ENCODE measurements at places on chromosomes 3 and 15. TPM values are rescaled to one million over a fixed set of nuclear protein-coding genes. Genes with fewer than 3 reads are reported as not detected.
A peak's percentile ranks its signal among the peaks of the same experiment; 100 is the strongest.

The CATSPER2 gene
- 2.8 TPM for total RNA-seq

The AMOTL2 gene
- 55.6 TPM for total RNA-seq

The CCRL2 gene
- not detected for total RNA-seq

DNA sequence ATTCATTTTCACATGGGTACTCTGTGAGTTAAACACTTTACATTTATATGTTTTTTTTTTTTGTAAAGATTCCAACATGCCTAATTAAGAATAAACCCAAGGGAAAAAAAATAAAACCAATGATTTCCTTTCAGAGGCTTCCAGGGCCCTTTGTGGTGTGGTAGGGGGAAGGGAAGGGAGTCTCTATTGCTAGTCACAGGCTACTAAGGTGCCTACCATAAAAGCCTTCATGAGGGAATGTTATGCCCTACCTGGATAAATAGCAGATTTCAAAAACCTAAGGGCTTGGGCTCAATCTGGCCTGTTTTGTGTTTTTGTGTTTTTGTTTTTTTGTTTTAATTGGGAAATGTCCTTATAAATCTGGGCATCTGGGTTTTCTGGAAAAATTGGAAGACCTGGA, 38.9 kb upstream of the SSR3 start:
- no peaks in the 10 kb centered on the region for H3K27me3 ChIP-seq
- no peak overlapping the region for H3K27ac ChIP-seq
- peaks cover 11% of the 10 kb centered on the region for H3K4me1 ChIP-seq

DNA sequence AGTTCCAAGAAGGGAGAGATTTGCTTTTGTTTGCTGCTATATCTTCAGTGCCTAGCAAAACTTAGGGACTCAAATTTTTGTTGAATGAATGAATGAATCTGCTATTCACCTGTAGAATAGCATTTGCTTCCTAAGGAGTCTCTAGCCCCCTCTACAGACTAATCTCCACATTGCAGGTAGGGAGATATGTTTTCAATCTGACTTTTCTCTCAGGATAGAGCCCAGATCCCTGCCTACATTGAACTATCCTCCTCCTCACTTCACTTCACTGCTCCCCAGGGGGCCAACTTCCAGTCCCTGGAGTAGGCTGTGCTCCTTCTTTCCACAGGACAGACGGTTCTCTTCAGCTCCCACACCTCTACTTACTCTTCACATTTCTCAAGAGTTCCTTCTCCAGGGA, 81.9 kb upstream of the PTX3 start:
- no peaks in the 10 kb centered on the region for H3K27me3 ChIP-seq
- no peak overlapping the region for H3K4me3 ChIP-seq
- H3K27ac ChIP-seq = peak overlapping the region; percentile 40
- no peak for DNase-seq
- peaks cover 14% of the 10 kb centered on the region for H3K36me3 ChIP-seq

DNA sequence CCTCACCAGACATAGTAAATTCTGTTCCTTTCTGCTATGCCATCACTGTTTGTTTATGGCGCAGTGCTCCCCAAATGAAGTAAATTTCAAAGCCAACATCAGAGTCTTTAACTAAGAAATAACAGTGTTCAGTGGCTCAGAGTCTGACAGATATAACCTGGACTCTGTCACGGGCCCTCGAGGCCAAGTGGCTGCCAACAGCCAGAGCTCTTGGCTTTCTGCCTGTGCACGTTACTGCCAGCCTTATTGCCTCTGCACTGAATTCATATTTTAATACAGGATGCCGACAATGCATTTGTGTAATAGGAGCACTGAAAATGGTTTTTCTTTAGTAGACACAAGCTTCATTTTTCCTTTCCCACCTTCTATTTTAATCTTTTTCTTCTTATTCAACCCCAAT, 219.9 kb downstream of the NLGN1 start:
- H3K4me1 ChIP-seq = no peaks in the 10 kb centered on the region
- H3K27me3 ChIP-seq = no peaks in the 10 kb centered on the region
- no peak overlapping the region for H3K4me3 ChIP-seq
- no peak for DNase-seq

- H3K4me1 ChIP-seq = no peaks in the 10 kb centered on the region
- H3K4me3 ChIP-seq = no peak overlapping the region
- H3K36me3 ChIP-seq = no peaks in the 10 kb centered on the region
- H3K27ac ChIP-seq = no peak overlapping the region
- no peak for DNase-seq
These were observed 911.2 kb downstream of the MCTP2 start for GRCh38 chr15:95142531-95142930.

GRCh38 chr15:70609889-70610288, 153.5 kb downstream of the UACA start:
- DNase-seq = no peak
- H3K36me3 ChIP-seq = no peaks in the 10 kb centered on the region
- peaks cover 23% of the 10 kb centered on the region for H3K4me1 ChIP-seq
- no peak overlapping the region for H3K27ac ChIP-seq
- no peak overlapping the region for H3K4me3 ChIP-seq

DNA sequence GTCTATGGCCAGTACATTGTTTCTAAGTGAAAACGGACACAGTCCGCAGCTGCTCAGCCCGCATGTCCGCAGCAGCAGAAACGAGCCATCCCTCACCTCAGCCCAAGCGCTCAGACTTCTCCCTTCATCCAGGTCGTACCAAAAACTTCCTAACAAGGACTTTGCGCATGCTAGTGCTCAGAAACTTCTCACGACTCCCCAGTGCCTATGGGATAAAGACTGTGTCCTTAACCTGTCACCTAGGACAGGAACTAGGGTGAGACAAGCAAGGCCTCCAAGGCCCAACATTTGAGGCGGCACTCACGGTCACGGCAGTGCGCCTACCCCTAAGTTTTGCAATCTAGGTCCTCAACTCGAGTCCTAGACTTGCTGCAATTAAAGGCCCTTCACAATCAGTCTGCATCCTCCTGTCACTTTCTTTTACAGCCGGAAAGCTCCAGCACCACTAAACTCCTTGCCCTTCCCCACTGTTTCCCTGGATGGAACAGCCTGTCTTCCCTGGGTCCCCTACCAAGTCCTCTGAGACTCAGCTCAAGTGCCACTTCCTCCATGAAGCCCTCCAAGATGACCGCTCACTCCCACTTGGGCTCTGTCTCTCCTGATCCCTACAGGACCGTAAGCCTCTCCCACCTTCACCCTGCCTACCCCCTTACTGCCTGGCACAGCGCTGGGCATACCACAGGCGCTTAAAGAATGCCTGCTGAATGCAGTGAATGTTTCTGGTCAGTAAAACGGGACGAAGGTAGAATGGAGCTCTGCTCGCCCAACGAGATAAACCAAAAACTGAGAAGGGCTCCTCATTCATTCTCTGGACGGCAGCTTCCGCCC, 1.2 kb downstream of the CLN6 start:
- no peak for DNase-seq
- H3K4me1 ChIP-seq = peaks cover 50% of the 10 kb centered on the region
- H3K27ac ChIP-seq = peak overlapping the region; percentile 93

DNA sequence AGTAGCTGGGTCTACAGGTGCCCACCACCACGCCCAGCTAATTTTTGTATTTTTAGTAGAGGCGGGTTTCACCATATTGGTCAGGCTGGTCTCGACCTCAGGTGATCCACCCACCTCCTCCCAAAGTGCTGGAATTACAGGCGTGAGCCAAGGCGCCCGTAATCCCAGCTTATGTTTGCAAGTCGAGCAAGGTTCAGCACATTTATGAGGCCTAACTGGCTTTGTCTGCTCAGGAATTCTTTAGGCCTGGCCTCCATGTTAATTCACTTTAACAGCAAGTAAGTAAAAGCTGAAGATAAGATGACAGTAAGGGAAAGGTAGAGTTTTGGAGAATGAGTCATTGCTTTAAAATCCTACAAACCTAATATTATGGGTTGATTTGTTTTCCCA, 24.6 kb downstream of the SIDT1 start:
- no peak for DNase-seq
- no peaks in the 10 kb centered on the region for H3K27me3 ChIP-seq
- peaks cover 22% of the 10 kb centered on the region for H3K4me1 ChIP-seq
- H3K4me3 ChIP-seq = no peak overlapping the region

- no peaks in the 10 kb centered on the region for H3K36me3 ChIP-seq
- no peak overlapping the region for H3K4me3 ChIP-seq
- H3K27ac ChIP-seq = no peak overlapping the region
- peaks cover 25% of the 10 kb centered on the region for H3K4me1 ChIP-seq
- no peaks in the 10 kb centered on the region for H3K27me3 ChIP-seq
- no peak for DNase-seq
These were observed 339.6 kb upstream of the TPRG1 start for GRCh38 chr3:188832146-188832545.

DNA sequence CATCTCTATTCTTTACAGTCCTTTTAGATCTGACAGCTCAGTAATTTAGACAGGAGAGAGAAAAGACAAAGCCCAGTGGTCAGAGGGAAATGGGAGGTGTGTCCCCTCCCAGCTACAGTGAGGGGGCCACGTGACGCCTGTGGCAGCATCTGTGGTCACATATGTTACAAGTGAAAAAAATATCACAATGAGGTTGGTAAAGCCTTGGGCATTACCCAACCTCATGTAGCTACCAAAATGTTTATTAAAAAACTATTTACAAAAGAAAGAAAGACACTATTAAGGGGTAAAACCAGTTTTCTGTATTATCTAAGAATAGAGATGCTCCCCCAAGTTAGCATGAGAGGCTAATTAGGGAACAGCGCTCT, 42.9 kb upstream of the PLCL2 start:
- no peak for DNase-seq

- peaks cover 3% of the 10 kb centered on the region for H3K27me3 ChIP-seq
- no peak overlapping the region for H3K27ac ChIP-seq
- H3K4me1 ChIP-seq = no peaks in the 10 kb centered on the region
- H3K4me3 ChIP-seq = no peak overlapping the region
- H3K36me3 ChIP-seq = no peaks in the 10 kb centered on the region
These were observed 66.4 kb downstream of the ZMAT3 start for GRCh38 chr3:179005213-179005612.

GRCh38 chr3:177348974-177349373, 151.7 kb upstream of the TBL1XR1 start:
- H3K36me3 ChIP-seq = no peaks in the 10 kb centered on the region
- H3K4me1 ChIP-seq = peaks cover 45% of the 10 kb centered on the region
- H3K27ac ChIP-seq = no peak overlapping the region
- no peak for DNase-seq

DNA sequence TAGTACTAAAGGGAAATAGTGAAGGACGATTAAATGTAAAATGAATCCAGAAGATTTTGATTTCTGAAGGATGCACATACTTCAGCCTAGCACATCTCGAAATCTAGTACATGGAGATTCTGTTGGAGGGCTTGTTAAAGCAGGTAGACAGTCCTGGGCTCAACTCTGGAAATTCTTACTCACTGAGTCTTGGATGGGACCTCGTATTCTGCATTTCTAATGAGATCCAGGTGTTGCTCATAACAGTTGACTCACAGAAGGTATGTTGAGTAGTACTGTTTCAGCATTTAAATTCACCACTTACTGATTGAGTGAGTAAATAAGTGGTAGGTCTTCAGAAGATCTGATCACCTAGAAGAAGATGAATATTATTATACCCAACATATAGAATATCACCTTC, 623.4 kb upstream of the SGO1 start:
- H3K4me1 ChIP-seq = no peaks in the 10 kb centered on the region
- H3K27me3 ChIP-seq = no peaks in the 10 kb centered on the region
- H3K4me3 ChIP-seq = no peak overlapping the region
- DNase-seq = no peak
